Stimulated activated CD8-positive, alpha-beta memory T cell treated with anti-CD3 and anti-CD28 coated beads, Interleukin-4, amount 100 ng/mL, for 4 hours (primary cell): ENCODE measurements at places on chromosomes 2 and 18.

DNA sequence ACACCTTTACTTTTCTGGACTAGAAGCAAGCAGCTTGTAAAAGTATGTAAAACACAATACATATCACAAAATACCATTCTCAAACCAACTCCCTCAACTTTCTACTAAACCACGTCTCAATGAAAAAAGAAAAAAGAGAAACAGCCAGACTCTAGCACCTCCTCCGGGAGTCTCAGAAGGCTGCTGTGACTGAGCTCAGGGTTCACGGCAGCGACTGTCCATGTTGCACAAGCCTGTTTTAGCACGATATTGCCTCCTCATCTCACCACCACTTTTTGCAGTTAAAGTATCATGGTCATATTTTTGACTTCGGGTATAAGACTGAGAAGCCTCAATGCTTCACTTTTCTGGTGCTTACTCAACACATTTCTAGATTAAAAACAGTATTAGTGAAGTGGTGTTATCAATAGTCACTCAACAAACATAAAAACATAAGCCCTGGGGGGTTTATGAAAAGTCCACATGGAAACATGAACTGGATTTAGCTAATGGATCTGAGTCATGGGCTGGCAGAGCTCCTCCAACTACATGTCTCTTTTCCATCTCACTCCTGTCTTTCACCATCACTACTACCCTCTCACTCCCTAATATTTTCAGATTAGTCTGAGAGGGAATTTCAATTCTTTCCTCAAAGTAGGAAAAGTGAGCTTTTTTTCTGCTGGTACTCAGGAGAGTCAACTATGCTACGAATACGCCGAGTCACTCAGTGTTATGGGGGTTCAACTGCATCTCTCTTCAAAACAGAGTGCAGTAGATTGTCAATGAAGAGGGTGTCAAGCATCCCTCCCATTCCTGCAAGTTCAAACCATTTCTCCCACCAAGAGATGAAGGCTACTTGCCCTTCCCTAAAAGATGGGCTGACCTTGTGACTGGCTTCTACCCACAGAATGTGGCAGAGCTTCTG, 113.7 kb downstream of the OSR1 start:
- no peak for DNase-seq

GRCh38 chr2:112165296-112165695, 27.1 kb downstream of the FBLN7 start:
- no peak for DNase-seq

DNA sequence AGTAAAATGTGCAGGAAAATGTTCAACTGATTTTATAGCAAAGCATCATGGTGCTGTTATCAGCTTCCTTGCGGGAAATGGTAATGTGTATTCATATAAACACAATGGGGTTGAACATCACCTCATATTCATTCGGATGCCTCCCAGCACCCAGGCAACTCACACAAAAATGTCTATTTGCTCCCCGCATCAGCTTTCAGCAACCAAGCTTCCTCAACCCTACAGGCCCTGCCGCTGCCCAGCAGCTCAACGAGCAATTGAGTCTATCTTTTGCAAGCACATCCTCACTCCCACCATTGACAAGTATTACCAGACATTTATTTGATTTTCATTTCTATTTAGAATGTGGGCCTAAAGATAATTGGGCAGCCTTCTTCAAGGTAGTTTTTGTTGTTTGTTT, 2161.4 kb upstream of the PIK3C3 start:
- DNase-seq, result no peak

DNA sequence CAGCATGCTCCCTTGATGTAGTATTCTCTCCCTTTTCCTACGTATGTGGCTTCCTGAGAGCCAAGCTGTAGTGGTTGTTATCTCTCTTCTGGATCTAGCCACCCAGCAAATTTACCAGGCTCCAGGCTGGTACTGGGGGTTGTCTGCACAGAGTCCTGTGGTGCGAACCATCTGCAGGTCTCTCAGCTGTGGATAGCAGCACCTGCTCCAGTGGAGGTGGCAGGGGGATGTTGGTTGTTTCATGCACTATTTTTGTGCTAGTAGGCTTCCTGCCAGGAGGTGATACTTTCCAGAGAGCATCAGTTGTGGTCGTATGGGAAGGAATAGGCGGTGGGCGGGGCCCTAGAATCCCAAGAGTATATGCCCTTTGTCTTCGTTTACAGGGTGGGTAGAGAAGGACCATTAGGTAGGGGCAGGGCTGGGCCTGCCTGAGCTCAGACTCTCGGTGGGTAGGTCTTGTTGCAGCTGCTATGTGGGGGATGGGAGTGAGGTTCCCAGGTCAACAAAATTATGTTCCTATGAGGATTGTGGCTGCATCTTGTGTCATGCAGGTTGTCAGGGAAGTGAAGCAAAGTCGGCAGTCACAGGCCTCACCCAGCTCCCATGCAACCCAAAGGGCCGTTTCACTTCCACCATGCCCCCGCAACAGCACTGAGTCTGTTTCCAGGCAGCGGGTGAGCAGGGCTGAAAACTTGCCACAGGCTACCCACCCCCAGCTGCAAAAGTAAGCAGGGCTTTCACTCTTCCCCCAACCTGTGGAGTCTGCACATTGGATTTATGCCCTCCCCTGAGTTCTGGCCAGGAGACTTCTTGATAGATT, 1139.5 kb downstream of the BCL11A start:
- DNase-seq, result no peak

GRCh38 chr2:81324046-81324445, 1019.5 kb upstream of the LRRTM1 start:
- DNase-seq, result no peak

DNA sequence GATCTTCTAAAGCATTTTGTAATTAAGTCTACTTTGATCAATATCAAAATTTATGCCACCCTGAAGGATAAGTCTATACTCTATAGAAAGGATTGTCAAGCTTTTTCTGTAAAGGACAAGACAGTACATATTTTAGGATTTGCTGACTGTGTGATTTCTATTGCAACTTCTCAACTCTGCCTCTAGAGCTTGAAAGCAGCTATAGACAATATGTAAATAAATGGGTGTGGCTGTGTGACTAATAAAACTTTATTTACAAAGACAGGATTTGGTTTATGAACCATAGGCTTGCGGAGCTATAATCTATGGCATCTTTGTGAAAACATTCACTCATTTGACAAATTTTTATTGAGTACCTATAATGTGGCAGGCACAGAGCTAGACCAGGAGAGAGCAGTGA, 18.4 kb downstream of the UPP2 start:
- no peak for DNase-seq

GRCh38 chr2:227163485-227163997, 464 bp downstream of the COL4A4 start:
- DNase-seq, result no peak

GRCh38 chr2:68293024-68293423, 26.7 kb downstream of the CNRIP1 start:
- no peak for DNase-seq

GRCh38 chr18:53408271-53408670, 816.2 kb downstream of the MBD2 start:
- no peak for DNase-seq

- DNase-seq, result no peak
Observed at GRCh38 chr2:168528469-168528868, 72.4 kb downstream of the CERS6 start.
